ENCODE measurements at places on chromosomes 5 and 9. TPM values are rescaled to one million over a fixed set of nuclear protein-coding genes. Genes with fewer than 3 reads are reported as not detected.

The FAXDC2 gene
- polyA plus RNA-seq = 39.3 TPM

The HINT1 gene
- 401 TPM for polyA plus RNA-seq

The FUT7 gene
- 0.18 TPM for polyA plus RNA-seq

The OR13C3 gene
- not detected for polyA plus RNA-seq

The IL13 gene
- not detected for polyA plus RNA-seq
